ENCODE measurements at places on chromosomes 3 and 15. TPM values are rescaled to one million over a fixed set of nuclear protein-coding genes. Genes with fewer than 3 reads are reported as not detected.

CCDC54 gene
- total RNA-seq = not detected

BCL2A1 gene
- total RNA-seq = 2.1 TPM

GRCh38 chr15:94243418-94243817 is 12.1 kb downstream of the MCTP2 start:
- H3K36me3 ChIP-seq = no peaks in the 10 kb centered on the region
- no peaks in the 10 kb centered on the region for H3K4me1 ChIP-seq
- no peak overlapping the region for H3K27ac ChIP-seq
- no peak for DNase-seq
- H3K4me3 ChIP-seq = no peak overlapping the region
- no peaks in the 10 kb centered on the region for H3K27me3 ChIP-seq

- no peaks in the 10 kb centered on the region for H3K36me3 ChIP-seq
- no peak for DNase-seq
- H3K27ac ChIP-seq = no peak overlapping the region
- no peak overlapping the region for H3K4me3 ChIP-seq
- H3K4me1 ChIP-seq = no peaks in the 10 kb centered on the region
Observed at GRCh38 chr15:60299452-60300047, 98.2 kb downstream of the ANXA2 start.

GRCh38 chr3:71189480-71189879 is 394.0 kb downstream of the FOXP1 start:
- H3K27ac ChIP-seq = no peak overlapping the region
- no peak for DNase-seq
- no peaks in the 10 kb centered on the region for H3K36me3 ChIP-seq
- no peak overlapping the region for H3K4me3 ChIP-seq
- no peaks in the 10 kb centered on the region for H3K27me3 ChIP-seq

DNA sequence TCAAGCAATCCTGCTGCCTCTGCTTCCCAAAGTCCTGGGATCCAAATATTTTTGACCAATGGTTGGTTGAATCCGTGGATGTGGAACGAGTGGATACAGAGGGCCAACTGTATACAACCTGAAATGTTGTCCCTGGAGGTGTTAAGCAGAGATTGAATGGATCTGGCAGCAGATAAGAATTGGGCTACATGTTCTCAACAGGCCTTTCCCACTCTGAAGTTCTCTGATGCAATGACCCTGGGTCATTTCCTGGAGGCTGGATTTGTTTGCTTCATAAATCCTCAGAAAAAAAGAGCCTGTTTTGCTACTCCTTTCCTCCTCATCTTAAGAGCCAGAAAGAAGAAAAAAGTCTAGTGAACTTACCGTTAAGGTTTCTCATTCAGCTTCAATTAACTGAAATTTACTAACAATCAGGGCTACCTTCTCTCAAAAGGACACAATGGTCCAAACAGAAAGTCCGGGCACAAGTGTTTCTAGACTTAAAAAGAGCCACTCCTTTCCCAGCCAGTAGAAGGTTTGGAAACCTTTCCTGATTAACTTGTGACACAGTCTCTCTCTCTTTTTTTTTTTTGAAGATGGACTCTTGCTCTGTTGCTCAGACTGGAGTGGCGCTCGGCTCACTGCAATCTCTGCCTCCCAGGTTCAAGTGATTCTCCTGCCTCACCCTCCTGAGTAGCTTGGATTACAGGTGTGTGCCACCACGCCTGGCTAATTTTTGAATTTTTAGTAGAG is 6.5 kb downstream of the ARHGEF3 start:
- no peak overlapping the region for H3K4me3 ChIP-seq
- H3K27ac ChIP-seq = no peak overlapping the region
- no peaks in the 10 kb centered on the region for H3K27me3 ChIP-seq
- no peak for DNase-seq
- H3K4me1 ChIP-seq = no peaks in the 10 kb centered on the region
- no peaks in the 10 kb centered on the region for H3K36me3 ChIP-seq

GRCh38 chr3:177795859-177796258 is 598.6 kb upstream of the TBL1XR1 start:
- no peak overlapping the region for H3K27ac ChIP-seq
- no peak for DNase-seq
- H3K27me3 ChIP-seq = no peaks in the 10 kb centered on the region
- H3K4me3 ChIP-seq = no peak overlapping the region
- no peaks in the 10 kb centered on the region for H3K36me3 ChIP-seq
- H3K4me1 ChIP-seq = no peaks in the 10 kb centered on the region

- no peak overlapping the region for H3K27ac ChIP-seq
- DNase-seq = no peak
- H3K4me1 ChIP-seq = no peaks in the 10 kb centered on the region
- H3K27me3 ChIP-seq = peaks cover under 1% of the 10 kb centered on the region
- peaks cover 12% of the 10 kb centered on the region for H3K36me3 ChIP-seq
Observed at GRCh38 chr15:41647262-41647661, 12.9 kb upstream of the MGA start.
